ENCODE measurements at places on chromosomes 3 and 15. TPM values are rescaled to one million over a fixed set of nuclear protein-coding genes. Genes with fewer than 3 reads are reported as not detected.

- no peak for DNase-seq
Observed at GRCh38 chr3:29922992-29923746, 642.3 kb downstream of the RBMS3 start.

DNA sequence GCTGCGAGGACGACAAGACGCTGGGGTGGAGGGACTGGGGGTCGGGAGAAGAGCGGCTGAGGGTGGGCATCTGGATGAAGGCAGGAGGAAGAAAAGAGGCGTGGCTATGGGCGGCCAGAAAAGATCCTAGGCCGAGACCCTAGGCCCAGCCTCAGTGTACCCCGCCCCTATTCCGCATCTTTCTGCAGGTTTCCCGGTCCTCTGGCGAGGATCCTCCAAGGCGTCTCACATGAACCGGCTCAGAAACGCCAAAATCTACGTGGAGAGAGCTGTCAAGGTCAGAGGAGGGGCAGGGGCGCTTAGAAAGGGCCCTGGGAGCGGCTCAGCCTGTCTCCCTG, 340 bp downstream of the TTLL3 start:
- no peak for DNase-seq

GRCh38 chr15:32766101-32766500, 48.3 kb downstream of the GREM1 start:
- no peak for DNase-seq

- DNase-seq, result no peak
Observed at GRCh38 chr3:112293368-112294321, at the start of gene SLC9C1. Gene SLC9C1 (minus strand): TSS chr3:112294216. CDS start chr3:112286791, 7,425 bp downstream.

NOX5 gene
- total RNA-seq, result not detected

DNA sequence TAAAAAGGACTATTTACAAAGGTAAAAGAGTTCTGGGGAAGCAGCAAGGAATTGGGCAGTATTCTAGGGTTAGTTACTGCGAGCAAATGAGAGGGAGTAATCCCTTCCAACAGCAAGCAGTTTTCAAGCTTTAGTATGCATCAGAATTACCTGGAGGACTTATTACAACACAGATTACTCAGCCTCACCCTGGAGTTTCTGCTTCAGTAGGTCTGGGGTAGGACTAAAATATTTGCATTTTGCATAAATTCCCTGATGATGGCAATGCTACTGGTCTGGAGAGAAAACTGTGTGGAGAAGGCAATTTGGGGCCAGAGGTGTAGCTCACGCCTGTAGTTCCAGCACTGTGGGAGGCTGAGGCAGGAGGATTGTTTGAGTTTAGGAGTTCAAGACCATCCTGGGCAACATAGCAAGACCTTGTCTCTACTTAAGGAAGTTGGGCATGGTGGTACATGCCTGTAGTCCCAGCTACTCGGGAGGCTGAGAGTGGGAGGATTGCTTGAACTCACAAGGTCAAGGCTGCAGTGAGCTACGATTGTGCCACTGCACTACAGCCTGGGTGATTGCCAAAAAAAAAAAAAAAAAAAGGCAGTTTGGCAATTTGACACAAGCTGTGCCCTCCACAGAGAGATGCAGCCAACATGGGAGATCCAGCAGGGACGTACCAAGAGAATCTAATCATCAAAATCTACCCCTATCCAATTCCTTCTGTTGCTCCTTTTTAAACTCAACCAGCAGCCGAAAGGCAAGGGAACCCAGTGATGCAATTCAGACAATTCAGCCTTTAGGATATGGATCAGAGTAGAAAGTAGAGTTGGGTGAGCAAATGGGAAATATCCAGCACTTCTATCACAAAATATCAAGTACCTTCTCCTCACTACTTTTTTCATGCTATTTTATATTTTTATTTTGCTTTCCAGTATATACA, 27.1 kb upstream of the AP4E1 start:
- no peak for DNase-seq

DNA sequence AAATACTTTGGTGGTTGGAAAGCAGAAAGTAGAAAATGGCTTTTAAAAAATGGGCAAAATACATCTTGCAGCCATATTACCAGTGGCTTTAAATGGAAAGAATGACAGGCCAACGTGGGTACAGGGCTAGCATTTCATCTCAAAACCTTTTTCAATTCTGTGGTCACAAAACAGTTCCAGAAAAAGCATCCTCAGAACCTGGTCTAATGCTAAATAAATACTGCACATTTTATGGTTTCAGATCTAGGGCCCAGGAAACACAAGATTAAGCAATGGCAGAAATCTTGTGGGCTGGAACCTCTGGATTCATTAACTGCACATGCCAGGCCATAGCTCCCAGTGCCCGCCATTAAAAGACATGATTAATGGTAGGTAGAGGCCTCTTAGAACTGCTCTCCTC, 470.2 kb upstream of the RASGRP1 start:
- DNase-seq, result no peak

GRCh38 chr15:65392368-65392767, 14.6 kb upstream of the IGDCC3 start:
- no peak for DNase-seq

DNA sequence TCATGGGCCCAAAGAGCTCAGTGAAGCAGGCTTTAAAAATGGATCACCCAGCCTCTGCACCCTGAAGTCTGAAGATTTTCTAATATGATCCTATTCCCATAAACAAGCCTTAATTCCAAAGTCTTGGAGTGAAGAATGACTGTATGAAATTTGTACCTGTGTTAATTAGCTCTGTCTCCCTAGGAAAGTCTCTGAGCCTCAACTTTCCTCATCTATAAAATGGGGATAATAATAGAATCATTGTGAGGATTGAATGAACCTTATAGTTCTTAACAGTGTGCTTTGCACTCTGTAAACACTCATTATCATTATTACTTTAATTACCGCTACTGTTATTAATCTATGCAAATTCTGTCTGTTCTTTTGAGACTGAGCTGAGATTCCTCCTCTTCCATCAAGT, 61.9 kb downstream of the CDAN1 start:
- no peak for DNase-seq

DNA sequence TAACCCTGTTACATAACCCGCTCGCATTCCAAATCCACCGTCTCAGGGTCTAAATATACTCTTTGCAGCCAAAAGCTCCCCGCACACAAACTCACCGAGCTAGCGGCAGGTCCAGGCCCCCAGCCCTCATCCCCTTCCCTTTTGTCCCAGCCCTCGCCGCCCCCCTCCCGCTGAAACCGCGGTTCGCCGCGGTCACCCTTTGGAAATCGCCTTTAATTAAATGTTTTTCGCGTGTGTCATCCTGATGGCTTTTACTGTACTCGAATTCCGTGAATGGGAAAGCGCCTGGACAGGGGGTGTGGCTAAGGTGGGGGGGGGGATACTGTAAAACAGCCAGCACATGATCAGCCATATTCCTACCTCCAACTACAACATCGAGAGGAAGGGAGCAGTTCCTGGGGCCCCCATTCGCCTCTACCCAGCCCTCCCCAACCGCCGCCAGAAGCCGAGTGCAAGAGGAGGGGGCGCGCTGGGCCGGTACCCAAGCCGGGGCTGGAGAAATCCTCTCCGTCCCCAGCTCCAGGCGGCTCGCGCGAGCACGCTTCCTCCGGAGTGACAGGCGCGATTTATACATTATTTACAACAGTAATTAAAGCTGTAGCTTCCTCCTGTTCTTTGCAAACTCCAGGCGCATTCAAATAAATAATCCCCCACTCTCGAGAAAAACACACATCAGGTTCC, 1.7 kb downstream of the RORA start:
- DNase-seq, result no peak

NMB gene
- 5.1 TPM for total RNA-seq

GRCh38 chr3:124934577-124934976, at the start of gene MUC13:
Gene MUC13 (minus strand): TSS chr3:124934751. CDS start chr3:124934712, 39 bp downstream.
- no peak for DNase-seq

CAMK1 gene
- 8.7 TPM for total RNA-seq

DNA sequence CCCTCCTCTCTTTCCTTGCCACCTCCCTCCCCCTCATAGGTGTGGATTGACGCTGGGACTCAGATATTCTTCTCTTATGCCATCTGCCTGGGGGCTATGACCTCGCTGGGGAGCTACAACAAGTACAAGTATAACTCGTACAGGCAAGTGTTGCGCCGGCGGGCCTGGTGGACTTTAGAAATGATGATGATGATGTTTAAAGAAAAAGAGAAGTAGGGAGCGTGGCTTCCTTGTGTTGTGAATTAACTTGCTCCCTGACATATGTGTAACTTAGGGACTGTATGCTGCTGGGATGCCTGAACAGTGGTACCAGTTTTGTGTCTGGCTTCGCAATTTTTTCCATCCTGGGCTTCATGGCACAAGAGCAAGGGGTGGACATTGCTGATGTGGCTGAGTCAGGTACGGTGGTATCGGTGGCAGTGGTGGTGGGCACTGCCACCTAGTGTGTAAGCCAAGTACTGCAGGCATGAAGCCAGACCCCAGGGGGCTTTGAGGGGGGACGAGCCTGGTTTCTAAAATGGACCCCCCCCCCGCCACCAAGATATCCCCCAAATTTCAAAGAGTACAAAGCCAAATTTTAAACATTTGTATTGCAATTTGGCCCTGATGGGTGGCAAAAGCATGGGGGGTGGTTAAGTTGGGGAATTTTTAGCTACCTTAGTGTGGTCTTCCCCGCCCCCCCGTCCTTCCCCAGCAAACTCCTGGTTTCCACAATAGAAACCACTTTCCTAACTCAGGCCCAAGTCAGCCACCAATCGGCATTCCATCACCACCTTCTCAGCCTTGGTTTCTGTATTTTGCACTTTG, 65.6 kb downstream of the SLC6A6 start:
- peak; percentile 49 for DNase-seq

DNA sequence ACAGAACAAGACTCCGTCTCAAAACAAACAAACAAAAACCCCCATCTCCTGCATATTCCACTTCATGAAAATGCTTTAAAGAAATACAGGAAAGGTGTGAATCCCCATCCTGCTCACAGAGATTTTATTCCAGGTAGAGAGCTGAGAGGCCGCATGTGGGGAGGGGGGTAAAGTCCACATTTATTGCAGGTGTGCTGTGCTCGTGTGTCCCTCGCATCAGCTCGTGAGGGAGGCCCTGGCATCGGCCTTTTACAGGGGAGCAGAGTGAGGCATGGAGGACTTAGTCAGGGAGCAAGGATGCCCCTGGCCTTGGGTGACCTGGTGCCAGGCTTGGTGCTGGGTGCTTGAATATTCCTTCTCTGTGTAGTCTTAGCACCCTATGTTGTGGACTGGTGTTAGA, 413.5 kb upstream of the C2CD4B start:
- no peak for DNase-seq

GRCh38 chr3:183629546-183630301, 5.7 kb upstream of the KLHL24 start:
- no peak for DNase-seq

KLHL24 gene
- 140 TPM for total RNA-seq

RNU5B-1 gene
- total RNA-seq, result 15.0 TPM

RBMS3 gene
- total RNA-seq, result not detected

DNA sequence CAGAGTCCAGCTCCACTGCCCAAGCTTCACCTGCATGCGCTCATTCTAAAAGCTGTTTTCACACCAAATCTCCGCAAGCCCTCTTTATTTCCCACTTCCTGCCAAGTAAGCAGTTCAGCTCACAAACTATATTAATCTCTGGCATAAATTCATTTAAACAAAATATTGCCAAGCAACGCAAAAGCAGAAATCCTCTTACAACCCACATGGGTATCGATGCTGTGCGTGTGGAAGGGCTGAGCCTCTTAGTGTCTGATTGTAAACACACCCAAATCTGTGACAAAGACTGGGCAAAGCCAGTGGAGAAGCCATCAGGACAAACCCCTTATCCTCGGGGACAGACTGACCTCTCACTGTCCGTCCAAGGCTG, 124.3 kb upstream of the ATP2B2 start:
- DNase-seq, result no peak

PDIA5 gene
- 0.59 TPM for total RNA-seq

GRCh38 chr3:170421111-170421641, 2.5 kb downstream of the CLDN11 start:
- no peak for DNase-seq

Measured in natural killer cell (primary cell).